ENCODE measurements at places on chromosomes 11 and 22.

DNA sequence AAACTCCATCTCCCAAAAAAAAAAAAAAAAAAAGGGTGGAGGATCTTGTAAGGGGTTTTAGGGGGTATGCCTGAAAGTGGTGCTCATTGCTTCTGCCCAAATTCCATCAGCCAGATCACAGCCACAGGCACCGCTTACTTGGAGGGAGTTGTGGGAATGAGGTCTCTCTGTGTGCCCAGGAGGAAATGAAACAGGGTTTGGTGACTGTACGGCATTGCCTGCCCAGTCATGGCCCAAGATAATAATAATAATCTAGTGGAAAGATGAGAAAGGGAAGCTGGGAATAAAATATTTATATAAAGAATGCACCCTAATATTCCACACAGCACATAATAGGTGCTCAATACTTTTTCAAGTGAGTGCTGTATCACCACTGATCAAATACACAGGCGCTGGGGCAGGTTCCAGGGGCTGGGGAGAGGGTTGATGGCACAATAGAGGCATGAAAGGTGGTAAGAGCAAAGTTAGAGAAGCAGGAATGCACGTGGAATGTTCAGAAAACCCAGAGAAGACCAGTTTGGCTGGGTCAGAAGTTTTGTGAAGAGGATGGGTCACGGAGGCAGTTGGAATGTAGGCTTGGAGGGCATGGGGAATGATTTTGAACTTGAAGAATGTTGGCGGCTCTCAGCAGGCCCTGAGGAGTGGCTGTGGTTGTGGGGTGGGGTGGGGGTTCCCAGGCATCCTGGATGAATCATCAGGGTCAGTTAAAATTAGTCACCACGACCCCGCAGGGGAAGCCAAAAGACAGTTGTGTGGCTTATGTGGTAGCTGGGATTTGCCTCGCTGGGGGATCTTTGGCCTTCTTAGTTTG lies 12.5 kb upstream of the MB start:
- no peak for DNase-seq

- DNase-seq, result no peak
Measured at GRCh38 chr11:111148121-111148520, 97.4 kb upstream of the POU2AF2 start.

GRCh38 chr11:8832571-8833260 lies 78.3 kb upstream of the AKIP1 start:
- DNase-seq, result no peak

- DNase-seq, result peak; percentile 16
Measured at GRCh38 chr22:24437741-24438328, 10.4 kb downstream of the ADORA2A start.

DNA sequence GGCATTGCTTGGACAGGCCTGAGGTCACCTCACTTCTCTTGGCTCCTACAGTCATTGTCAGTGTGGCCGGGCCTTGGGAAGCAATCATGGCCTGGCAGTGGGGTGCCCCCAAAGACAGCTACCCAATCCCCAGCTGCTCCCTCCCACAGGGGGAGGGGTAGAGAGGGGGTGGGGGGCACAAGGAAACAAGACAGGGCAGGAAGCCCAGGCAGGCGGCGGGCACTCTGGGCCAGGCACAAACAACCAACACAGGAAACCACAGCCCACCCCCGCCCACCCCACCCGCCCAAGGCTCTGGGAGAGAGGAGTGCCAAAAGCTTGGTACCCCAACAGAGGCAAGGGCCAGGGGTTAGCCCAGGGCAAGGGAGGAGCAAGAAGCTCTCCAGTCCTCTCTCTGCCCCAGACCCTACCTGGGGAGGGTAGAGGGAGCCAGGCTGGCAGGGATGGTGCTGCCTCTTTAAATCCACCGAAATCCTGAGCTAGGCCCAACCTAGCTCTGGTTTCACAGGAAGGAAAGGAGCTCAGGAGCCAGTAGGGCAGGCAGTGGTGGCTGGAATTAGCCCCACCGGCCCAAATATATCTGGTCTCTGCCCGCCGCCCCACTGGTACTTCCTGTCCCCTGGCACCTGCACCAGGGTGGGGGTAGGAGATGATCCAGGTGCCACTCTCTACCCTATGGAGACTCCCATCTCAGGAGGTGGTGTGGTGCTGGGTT lies 12.2 kb downstream of the BCL9L start:
- DNase-seq, result no peak

DNA sequence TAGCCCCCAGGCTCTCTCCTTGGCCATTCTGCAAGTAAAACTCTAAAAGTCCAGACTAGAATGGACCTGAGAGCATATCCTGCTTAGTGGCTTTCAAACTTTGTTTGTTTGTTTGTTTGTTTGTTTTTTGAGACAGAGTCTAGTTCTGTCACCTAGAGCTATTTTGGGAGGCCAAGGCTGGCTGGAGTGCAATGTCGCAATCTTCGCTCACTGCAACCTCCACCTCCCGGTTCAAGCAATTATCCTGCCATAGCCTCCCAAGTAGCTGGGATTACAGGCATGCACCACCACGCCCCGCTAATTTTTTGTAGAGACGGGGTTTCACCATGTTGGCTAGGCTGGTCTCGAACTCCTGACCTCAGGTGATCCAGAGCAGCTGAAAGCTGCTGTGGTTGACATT lies 28.9 kb downstream of the DAGLA start:
- no peak for DNase-seq

- no peak for DNase-seq
Measured at GRCh38 chr11:35662061-35662648, 420 bp upstream of the TRIM44 start.

- no peak for DNase-seq
Measured at GRCh38 chr11:131408025-131408640, 37.7 kb downstream of the NTM start.

DNA sequence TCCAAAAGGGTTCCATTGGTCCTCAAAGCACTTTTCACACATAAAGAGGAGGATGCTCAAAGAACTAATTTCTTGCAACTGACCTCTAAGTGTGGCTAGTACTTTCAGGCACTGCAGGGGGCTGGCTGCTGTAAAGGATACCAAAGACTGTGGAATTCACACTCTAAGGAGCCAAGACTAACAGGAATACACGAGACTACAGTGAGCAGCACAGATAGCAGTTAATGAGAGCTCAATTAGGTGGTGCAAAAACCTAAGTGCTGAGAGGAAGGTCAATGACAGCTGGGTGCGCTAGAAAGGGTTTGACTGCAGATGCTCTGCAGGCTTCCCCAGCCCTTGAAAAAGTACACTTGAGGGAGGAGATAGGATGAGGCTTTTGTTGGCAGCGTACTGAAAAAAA lies 124.3 kb upstream of the NTM start:
- DNase-seq, result no peak

GRCh38 chr11:70029115-70029860 lies 48.8 kb upstream of the ANO1 start:
- DNase-seq, result no peak

DNA sequence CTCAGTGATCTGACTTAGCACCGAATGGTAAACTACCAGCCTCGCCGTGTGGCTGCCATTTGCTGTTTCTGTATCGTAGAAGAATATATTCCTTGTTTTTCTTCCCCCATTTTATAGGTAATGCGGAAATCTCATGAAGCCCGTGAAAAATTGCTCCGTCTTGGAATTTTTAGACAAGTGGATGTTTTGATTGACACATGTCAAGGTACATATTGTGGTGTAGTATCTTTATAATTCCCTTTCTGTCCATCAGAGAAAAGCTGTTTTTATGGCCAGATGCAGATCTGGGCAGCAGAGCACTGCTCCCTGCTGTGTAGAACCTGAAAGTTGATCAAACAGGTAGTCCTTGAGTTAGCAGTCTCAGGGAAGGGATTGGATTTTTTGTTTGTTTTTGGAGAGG lies 13.4 kb downstream of the SAMM50 start:
- no peak for DNase-seq

- DNase-seq, result no peak
Measured at GRCh38 chr11:58674609-58675008, 52.1 kb downstream of the CNTF start.

DNA sequence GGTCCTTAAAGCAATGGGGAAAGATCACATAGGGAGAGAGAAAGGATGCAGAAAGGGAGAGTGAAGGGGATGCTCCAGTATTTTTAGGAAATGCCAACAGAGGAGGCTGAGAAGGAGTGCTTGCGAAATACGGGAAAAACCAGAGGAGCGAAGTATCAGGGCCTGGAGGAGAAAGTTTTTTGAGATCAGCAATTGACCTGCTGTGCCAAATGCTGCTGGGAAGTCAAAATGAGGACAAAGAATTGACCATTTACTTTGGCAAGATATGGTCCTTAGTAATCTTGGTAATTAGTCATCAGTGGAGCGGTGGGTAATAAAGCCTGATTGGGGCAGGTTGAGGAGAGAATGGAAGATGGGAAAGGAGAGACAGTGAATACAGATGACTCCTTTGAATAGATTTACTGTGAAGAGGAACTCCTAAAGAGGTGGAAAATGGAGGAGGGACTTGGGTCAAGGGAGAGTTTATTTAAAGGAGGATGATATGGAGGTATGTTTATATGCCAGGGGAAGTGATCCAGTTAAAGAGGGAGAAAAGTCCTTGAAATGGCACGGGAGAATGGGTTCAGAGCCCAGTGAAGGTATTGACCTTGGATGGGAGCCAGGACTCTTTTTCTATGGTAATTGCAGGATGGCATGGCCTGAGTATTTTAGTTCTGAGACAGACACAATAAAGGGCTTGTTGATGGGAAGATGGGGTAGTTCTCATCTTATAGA lies 111.5 kb downstream of the PKNOX2 start:
- DNase-seq, result no peak

- DNase-seq, result peak; percentile 47
Measured at GRCh38 chr22:44701824-44702478, at the start of gene PRR5. Gene PRR5, plus strand, starts transcription at chr22:44702204. Its CDS starts 271 bp downstream, at chr22:44702475.

- DNase-seq, result no peak
Measured at GRCh38 chr11:122976734-122977469, 4.7 kb downstream of the BSX start.

Data from NCI-H2081 (cell line).